ENCODE measurements at places on chromosomes 5 and 9.

- no peak for DNase-seq
These were observed 159.8 kb upstream of the MVB12B start for GRCh38 chr9:126166866-126167265.

DNA sequence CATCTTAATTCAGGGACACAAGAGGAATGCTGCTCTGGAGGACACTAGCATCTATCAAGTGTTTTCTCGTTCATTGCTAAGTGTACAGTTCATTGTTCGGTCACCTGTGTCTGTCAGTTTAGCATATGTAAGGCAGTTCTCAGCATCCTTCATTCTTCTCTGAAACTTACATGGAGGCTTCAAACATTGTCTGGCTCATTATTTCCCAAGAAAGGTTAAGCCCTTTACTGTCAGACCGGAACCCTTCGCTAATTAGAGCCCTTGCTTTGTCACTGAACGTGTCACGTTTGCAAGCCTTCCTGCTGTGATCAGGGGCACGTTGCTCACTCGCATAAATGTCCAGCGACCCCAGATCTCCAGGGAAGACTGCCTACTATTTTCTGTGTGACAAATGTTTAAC, 62.3 kb upstream of the RIOK2 start:
- DNase-seq: no peak

DNA sequence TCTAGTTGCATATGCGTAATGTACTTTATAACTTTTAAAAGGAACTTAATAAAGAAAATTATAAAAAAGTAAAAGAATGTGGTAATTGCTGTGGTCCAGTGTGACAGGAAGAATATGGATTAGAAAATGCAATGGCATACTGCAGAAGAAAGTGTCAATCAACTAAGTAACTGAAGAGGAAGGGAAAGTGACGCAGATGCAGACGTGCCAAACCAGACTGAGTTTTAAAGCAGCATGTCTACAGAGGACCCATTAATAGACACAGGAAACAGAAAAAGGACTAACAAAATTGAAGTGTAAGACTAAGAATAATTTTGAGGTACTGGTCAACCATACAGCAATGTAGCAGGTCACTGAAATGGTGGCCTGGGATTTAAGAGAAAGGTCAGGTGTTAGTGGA, 73.3 kb downstream of the DPYSL3 start:
- no peak for DNase-seq

DNA sequence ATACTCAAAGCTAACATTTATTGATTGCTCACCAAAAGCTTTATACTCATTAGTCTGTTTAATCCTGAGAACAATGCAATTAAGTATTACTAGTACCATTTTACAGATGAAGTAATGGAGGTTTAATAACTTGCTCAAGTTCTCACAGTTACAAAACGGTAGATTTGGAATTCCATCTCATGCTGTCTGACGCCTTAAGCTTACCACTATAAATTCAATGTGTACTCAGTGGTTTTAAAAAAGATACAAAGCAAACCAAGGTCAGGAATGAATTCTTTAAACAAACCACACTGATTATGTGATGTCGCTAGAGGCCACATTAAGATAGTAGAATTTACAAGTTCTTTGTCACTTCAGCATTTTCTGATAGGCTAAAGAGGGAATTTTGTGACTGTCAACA, 1.2 kb upstream of the C5orf63 start:
- DNase-seq: no peak

Data from D721Med (cell line).